Caudate nucleus (tissue), 63 donors: ENCODE measurements at places on chromosomes 11 and 22.

DNA sequence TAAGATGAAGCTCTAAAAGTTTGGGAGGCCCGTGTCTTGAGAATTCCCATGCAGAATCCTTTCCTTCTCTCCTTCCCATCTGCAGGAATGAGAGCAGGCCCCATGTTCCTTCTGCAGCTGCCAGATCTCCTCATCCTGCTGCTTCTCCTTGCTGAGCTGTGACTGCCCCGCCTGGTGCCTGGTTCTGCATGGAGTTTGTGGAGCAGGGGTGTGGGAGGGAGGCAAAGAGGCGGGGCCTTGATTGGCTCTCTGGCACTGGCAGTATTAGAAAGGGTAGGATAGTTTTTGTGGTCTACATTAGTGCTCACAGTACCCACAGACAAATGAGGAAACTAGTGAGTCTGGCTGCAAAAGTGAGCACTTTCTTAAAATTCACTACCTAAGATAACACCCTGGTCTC lies 91.1 kb upstream of the CLPB start:
- no peak for DNase-seq

- DNase-seq = no peak
Observed at GRCh38 chr11:61126256-61126655, 24.0 kb downstream of the CD5 start.

- DNase-seq = no peak
Observed at GRCh38 chr11:86459682-86460460, 85.2 kb downstream of the CCDC81 start.

DNA sequence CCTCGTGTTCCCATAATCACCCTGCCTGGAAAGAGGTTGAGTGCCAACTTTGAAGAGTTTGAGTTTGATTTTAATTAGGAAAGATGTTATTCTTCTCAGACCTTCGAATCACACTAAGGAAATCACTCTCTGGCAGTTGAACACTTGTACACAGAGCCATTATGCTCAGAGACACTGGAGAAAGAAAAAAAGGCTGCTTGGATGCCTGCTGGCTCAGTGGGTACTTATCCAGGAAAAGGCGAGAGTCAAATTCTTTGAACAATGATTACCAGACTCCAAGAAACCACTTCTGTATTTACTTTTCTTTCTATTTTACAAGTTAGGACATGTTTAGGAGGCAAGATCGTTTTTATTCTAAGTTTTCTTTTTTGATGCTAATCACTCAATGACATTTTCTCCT lies 438.5 kb upstream of the FAT3 start:
- no peak for DNase-seq

GRCh38 chr11:130434521-130435223 lies 6.3 kb upstream of the ADAMTS8 start:
- DNase-seq = peak; percentile 72

- DNase-seq = no peak
Observed at GRCh38 chr22:39800790-39801520, 92.6 kb downstream of the ENTHD1 start.

- no peak for DNase-seq
Observed at GRCh38 chr11:46051102-46051501, 70.2 kb downstream of the PHF21A start.

- DNase-seq = no peak
Observed at GRCh38 chr22:17164392-17165024, 5.4 kb upstream of the HDHD5 start.

- DNase-seq = no peak
Observed at GRCh38 chr11:97231231-97231630, 841.4 kb downstream of the JRKL start.

- DNase-seq = no peak
Observed at GRCh38 chr11:59705294-59705693, 8.4 kb downstream of the OR10V1 start.

- DNase-seq = no peak
Observed at GRCh38 chr22:17964156-17964555, 60.2 kb downstream of the MICAL3 start.
